Hematopoietic multipotent progenitor cell (in vitro differentiated cells): ENCODE measurements at places on chromosomes 5 and 9.

GRCh38 chr5:179420476-179420875, 75.2 kb upstream of the ADAMTS2 start:
- DNase-seq, result no peak

GRCh38 chr5:56522960-56523359, 289.8 kb upstream of the ANKRD55 start:
- no peak for DNase-seq

GRCh38 chr9:93592008-93592642, 15.7 kb downstream of the PHF2 start:
- no peak for DNase-seq

GRCh38 chr9:109969011-109969410, 189.0 kb downstream of the PALM2AKAP2 start:
- no peak for DNase-seq

- DNase-seq, result no peak
Observed at GRCh38 chr5:45098483-45098882, 289.7 kb downstream of the MRPS30 start.

GRCh38 chr5:120535900-120536299, 71.8 kb downstream of the PRR16 start:
- DNase-seq, result no peak

DNA sequence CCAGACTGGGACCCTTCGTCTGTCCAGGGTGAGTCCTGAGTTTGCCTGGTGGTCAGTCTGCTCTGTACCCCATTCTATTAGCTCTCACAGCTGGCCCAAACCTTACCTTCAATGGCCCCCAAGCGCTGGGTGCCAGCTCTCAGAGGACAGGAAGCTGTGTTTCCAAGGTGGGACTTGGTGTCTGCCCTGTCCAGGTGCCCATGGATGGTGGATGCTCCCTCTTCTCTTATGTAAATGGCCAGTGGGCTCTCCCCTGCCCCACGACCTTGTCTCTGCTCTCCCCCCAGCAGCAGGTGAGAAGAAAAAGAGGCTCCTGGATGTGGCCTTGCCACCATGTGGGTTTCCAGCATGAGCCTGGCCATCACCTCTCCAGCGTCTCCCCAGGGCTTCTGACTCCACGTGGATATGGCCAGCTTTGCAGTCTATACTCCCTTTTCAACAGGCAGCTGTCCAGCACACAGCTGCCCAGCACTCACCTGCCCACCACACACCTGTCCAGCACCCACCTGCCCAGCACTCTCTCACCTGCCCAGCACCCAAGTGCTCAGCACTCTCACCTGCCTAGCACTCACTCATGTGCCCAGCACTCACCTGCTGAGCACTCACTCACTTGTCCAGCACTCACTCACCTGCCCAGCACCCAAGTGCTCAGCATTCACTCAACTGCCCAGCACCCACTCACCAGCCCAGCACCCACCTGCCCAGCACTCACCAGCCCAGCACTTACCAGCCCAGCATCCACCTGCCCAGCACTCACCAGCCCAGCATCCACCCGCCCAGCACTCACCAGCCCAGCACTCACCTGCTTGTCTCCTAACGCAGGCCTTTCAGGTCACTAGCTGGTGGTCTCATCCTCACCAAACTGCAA, 136.2 kb upstream of the IRX2 start:
- DNase-seq, result no peak

DNA sequence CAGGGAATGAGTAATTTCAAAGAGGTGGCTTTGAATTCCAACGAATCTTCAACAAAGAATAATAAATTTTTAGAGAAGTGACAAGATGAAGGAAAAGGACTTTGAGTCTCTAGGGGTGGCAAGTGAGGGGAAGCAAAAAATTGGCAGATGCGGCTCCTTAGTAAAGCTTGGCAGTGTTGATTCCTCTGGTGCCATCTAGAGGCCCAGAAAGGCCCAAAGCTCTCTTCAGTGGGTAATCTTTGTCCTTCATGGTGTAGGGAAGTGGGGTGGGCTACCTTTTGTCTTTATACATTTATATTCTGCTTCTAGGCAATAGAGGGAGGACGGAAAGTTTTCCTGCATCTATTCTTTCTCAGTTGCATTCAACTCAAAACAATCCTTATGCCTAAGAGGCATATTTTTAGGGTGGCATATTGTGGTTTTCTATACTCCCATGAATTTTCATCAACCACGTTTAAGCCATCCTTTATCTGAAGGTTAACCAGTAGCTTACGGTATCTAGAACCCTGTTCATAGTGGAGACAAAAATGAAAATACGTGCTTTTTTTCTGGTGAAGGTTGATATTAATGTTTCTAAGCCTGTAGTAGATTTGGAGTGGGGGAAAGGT, 17.5 kb upstream of the ROPN1L start:
- peak; percentile 76 for DNase-seq

GRCh38 chr9:133107245-133107722, 13.8 kb downstream of the RALGDS start:
- no peak for DNase-seq

GRCh38 chr9:33248606-33249005, 8.6 kb downstream of the SPINK4 start:
- no peak for DNase-seq

DNA sequence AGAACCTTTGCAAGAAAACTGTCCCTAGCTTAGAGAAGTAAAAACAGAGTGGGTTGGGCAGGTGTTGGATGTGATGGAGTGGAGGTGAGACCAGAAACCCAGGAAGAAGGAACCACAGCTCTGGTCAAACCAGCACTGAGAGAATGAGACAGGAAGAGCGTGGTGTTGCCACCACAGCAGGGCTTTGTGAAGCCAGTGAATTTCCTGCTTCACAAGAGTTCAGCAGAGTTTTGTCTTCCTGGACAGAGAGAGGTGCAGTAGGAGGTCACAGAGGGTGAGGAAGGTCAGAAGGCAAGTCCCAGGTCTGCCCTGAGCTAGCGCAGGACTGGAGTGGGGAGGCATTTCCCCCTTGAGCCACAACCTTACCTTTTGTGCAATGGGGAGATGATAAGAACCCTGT, 2306.2 kb upstream of the ACO1 start:
- DNase-seq, result no peak

DNA sequence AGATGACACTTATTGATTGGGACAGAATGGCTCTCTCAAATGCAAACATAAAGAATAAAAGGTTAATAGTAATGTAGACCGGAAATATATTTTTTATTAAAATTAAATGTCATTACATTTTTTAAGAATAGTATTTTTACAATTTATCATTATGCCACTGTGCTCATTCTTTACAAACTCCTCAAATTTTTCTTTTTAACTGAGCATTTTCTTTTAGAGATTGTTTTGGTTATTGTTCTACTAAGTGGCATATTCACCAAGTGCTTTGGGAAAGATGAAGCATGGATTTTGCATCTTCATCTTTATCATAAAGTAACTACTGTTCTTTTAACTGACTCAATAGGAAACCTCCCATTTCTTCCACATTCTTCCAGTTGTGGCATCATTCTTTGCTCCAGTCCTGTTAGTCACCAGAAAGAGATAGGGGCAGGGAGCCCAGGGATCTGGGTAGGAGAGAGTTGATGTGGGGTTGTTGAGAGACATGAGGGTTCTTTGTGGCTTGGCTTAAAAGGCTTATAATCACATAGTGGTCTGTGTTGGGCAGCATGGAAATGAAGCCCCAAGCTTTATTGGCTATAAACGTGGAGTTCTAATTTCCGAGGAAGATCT, 69.8 kb downstream of the SYK start:
- no peak for DNase-seq

DNA sequence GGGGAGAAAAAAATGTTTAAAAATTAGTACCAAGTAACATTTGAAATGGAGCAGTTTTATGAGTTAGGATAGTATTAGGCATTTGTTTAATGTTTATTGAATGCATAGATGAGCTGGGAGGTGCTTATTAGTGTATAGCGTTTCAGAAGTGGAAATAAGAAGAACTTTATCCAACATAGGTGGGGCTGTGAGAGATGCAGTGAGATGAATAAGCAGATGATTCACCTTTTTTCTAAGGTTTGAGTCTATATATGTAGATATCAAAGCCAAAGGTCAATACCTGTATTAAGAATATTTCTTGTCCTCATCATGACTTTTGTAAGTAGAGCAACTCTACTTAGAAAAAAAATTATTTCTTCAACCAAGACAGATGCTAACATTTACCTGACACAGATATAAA, 54.6 kb upstream of the POU4F3 start:
- DNase-seq, result no peak

GRCh38 chr9:129131300-129132145, 20.3 kb downstream of the PTPA start:
- DNase-seq, result peak; percentile 68

GRCh38 chr9:14205463-14205862, 108.5 kb downstream of the NFIB start:
- DNase-seq, result no peak

DNA sequence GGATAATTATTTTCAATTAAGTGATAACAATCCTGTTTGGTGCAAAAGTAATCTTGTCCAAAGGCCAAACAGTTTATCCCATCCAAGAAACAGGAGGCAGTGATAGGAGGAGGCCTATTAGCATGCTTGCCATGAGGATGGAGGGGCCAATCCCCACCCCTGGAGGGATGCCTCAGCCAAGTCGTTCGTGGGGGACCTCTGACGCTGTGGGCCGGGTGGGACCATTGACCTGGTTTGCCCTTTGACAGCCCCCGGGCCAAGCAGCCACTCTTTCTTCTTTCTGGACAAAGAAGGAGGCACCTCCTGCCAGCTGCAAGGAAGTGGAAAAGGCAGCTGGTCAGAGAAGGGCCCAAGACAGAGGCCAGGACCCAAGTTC, 39.5 kb upstream of the GRHPR start:
- DNase-seq, result no peak

- DNase-seq, result peak; percentile 33
Observed at GRCh38 chr5:138138949-138139780, at the start of gene NME5. NME5 (minus strand) TSS chr5:138139428; CDS start chr5:138138780, 648 bp downstream.

DNA sequence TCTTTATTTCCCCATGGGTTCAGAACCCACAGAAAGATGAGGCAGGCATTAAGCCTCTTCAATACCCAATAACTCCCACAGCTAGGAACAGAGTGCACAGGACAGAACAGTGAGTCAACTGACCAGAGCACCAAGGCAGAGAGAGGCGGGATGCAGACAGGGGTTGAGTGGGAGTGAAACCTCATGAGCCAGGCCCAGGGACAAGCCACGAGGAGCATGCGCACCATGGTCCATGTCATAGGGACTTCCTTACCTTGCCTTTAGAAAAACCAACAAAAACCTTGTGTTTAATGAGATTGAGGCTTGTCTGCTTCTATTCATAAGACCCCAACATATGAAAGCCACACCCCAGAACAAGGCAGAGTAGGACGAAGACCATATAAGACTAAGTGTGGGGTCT, 330.6 kb downstream of the DEPDC1B start:
- no peak for DNase-seq

DNA sequence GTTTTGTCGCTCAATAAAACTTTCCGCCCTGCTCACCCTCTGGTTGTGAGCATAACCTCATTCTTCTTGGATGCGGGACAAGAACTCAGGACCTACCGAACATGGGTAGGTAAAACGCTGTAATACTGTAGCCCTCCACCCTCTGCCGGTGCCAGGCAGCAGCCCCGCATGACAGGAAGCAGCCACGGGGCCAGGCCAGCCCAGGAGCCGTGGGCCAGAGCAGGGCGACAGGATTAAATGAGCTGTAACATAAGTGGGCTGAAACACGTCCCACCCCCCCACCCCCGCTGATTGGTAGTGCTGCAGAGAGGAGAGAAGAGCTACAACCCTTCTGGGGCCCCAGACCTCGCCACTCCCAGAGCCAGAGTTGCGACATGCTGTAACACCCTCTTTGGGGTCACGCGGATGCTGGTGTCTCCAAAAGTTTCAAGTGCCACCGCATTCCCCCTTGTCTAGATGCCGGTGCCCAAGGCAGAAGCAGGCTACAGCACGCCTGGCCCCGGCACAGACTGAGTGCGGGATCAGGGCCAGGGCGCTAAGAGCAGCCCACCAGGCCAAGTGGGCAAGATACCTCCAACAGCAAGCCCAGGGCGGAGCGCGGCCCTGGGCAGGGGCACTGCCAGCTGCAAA, 81.8 kb downstream of the FBXW11 start:
- no peak for DNase-seq

- no peak for DNase-seq
Observed at GRCh38 chr5:175707751-175708375, 50.0 kb downstream of the HRH2 start.

- peak; percentile 47 for DNase-seq
Observed at GRCh38 chr5:96483878-96484277, 50.8 kb upstream of the PCSK1 start.

DNA sequence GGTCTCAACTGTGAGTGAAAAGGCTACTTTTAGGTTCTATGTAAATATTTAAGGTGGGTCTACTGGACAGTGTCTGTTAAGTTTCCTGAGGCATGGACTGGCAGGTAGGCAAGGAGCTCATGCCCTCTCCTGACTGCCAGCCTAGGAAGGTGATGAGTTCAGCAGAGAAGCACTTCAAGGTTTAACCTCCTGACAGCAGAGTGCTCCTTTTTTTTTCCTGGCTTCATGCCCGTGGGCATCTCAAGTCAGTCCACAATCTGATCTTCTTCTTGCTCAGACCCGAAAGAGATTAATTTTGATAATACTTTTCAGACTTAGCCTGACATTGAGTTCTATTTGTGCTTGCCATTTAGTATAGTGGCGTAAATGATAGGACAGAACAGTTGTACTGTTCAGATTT, 241.9 kb upstream of the NREP start:
- no peak for DNase-seq

DNA sequence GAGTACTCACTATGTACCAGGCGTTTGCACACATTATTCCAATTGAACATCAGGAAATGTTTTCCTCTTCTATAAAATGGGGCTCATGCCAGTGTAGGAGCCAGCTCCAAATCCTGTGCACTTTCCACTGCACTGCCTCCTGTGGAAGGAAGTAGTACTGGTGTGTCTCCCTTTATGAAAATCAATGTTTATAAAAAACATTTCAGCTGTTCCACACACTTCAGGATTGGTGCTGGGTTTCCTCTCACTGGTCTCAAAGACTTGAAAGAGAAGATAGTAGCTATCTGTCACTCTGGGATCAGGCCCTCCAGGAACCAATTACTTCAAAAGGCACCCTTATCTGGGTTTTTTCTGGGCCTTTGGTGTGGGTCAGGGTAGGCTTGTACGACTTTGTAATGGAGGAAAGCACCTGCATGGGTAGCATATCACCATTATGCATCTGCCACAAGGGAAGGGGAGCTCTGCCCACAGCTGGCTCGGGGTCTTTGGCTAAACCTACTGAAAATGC, 32.5 kb downstream of the RAB14 start:
- DNase-seq, result no peak

DNA sequence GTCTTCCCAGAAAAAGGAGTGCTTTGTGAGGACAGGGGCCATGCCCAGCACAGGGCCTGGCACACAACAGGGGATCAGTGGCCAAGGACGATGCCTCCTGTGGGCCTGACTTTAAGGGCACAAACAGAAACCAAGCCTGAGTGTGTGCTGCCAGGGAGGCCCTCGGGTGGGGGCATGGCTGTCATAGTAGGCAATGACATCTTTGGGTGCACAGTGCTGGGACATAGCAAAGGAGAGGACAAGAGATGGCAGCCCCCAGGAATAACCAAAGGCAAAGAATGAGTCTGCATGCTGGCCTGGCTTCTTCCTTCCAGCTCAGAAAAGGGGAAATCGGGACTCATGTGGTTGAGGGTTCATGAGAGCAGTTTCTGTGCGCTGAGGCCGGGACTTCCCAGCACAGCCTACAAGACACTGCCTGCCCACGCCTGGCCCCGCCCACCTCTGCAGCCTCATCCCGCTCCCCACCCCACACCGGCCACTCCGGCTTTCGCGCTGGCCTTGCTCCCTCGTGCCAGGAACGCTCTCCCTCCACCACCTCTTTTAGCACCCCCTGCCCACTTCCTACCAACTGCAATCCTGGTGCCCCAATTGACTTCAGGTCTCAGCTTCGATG, 13.8 kb upstream of the LHX2 start:
- DNase-seq, result no peak
